Right cardiac atrium (tissue), 5 donors: ENCODE measurements at places on chromosomes 4 and X.

GRCh38 chrX:107447642-107448041, 1.8 kb upstream of the FRMPD3 start:
- DNase-seq: no peak

DNA sequence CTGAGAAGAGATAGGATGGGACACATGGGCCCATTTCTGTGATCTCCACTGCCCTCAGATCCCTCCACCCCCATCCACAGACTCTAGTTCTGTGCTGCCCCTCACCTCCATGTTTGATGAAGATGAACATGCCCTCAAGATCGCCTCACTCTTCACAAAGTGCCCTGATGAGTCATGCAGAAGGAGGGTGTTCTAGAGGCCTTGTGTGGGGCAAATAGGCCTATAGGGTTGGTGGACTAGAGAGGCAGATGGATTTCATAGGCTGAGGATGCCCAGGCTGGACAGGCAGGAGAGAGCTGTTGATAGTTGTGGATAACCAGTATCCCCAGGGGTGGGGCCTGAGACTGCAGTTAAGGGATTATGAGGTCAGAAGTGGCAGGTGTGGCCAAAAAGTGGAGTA, at the start of gene CXorf65:
TSS of gene CXorf65 (minus strand) at position 314 of the 400 bp plus-strand sequence. CDS start at position 130, 184 bp downstream.
- no peak for DNase-seq

- DNase-seq: peak; percentile 10
These were observed 99.9 kb upstream of the ADRA2C start for GRCh38 chr4:3666263-3666662.

DNA sequence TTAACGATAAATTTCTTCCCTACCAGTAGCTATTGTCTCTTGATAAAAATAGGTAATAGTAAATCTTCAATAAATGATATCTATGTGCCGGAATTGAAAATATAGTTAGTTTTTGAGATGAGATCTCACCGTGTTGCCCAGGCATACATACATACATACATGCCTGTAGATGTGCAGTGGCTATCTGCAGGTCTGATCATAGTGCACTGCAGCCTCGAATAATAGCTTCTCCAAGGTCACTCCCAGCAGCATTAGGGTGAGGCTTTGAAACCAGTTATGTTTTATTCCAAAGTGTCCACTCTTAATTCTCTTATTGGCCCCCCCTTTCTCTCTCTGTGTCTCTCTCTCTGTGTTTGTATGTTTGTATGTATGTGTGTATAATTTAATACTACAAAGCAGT, 37.5 kb downstream of the ZFX start:
- DNase-seq: no peak

- no peak for DNase-seq
These were observed 65.5 kb upstream of the HOPX start for GRCh38 chr4:56746639-56747038.

DNA sequence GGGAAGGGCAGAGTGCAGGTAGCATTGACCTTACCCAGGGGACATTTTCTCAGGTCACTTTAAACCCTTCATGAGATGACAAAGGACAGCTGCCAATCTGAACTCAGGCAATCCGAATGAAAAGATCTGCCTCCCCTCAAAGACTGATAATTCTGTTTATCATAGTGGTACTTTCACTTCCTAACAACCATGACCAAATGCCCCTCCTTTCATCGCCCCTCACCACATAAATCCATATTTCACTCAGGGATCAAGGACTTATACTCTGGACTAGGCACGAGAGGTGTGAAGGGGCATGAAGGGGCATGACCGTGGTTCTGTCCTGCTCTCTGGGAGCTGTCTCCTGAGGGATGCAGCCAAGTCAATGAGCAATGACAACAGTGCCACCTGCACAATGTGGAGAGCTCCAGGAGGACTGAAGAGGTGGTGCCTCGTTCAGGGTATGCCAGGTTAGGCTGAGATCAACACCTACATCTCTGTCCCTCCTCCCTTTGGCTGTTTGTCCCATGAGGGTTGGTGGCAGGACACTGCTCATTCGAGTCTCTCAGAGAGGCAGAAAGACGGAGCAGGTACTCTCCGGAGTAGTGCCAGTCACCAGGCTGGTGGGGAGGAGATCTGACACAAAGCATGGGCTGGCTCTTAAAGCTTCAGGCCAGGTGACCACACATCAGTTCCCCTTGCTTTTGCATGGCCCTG, 12.5 kb downstream of the HS3ST1 start:
- DNase-seq: no peak

DNA sequence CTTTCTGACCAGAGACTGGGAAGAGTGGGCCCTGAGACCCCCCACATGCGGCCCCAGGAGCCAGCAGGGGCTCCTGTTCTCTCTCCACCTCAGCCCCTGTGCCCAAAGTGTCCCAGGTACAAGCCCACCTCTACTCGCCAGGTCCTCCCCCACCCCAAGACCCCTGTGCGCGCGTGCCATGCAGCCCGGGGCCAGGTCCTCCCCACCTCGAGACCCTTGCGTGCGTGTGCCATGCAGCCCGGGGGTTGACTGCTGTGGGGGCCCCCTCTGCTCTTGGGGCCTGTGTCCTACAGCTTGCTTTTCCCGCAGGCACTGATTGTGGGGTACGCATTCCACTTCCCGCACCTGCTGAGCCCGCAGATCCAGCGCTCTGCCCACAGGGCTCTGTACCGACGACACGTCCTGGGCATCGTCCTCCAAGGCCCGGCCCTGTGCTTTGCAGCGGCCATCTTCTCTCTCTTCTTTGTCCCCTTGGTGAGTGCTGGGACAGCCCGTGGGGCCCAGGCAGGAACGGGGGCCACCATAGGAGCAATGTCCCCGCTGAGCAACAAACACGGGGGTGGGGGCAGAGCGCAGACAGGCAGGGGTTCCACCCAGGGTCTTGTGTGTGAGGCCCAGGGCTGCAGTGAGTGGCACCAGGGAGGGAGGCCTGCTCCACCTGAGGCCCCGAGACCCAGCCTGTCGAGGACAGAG, 20.3 kb downstream of the DGKQ start:
- peak; percentile 46 for DNase-seq

DNA sequence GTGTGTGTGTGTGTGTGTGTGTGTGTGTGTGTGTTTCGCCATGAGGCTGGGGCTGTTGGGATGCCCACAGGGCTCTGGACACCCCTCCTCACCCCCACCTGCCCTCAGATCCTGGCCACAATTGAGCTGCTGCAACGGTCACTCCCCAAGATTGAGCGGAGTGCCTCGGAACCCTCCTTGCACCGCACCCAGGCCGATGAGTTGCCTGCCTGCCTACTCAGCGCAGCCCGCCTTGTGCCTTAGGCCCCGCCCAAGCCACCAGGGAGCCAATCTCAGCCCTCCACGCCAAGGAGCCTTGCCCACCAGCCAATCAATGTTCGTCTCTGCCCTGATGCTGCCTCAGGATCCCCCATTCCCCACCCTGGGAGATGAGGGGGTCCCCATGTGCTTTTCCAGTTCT, 10.2 kb downstream of the ARAF start:
- DNase-seq: no peak
